ENCODE measurements at places on chromosomes 1 and 21.

GRCh38 chr1:50270926-50271325 lies 152.3 kb downstream of the DMRTA2 start:
- DNase-seq, result no peak

GRCh38 chr1:100794748-100795645 lies 75.5 kb downstream of the VCAM1 start:
- peak; percentile 94 for DNase-seq

- no peak for DNase-seq
Measured at GRCh38 chr1:99540744-99541143, 105.2 kb upstream of the PALMD start.

- DNase-seq, result no peak
Measured at GRCh38 chr1:152942161-152942560, 4.8 kb upstream of the SPRR5 start.

DNA sequence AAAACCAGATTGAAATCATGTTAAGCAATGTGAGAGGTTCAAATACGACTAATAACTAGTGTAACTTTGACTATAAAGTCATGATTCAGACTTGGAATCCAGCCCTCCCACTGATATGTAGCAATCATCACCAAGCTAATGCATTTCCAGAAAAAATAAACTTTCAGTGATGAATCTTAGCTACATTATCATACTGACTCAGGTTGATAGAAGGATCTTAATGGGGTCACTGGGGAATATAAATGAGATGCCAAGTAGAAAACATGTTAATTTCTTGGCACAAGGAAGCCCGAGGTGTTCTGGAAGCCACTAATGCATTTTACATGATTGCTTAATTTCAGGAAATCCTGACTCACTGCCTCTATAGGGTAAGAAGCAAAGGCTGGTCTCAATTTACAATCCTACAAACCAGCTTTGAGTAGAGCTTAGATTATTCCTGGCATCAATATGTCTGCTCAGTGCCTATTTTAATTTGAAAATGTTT lies 67.7 kb downstream of the SELENOF start:
- peak; percentile 86 for DNase-seq

DNA sequence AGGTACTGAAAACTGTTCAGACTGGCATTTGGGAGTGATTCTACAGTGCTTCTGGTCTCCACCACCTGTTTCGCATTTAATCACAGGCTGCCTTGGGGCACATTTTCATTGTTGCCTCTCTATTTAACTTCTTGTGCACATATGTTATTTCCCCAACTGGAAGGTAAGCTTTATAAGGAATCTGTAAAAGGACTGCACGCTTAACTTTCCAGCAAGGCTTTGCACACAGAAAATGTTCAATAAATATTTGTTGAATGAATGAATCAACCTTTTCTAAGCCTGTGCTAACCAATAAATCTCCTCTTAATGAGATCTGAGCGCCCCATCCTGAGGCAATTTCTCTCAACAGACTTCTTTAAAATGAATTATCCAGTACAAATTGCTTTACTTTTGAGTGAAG lies 84.3 kb upstream of the ARHGAP29 start:
- DNase-seq, result no peak

GRCh38 chr1:45987204-45987603 lies 145.2 kb downstream of the PIK3R3 start:
- no peak for DNase-seq

DNA sequence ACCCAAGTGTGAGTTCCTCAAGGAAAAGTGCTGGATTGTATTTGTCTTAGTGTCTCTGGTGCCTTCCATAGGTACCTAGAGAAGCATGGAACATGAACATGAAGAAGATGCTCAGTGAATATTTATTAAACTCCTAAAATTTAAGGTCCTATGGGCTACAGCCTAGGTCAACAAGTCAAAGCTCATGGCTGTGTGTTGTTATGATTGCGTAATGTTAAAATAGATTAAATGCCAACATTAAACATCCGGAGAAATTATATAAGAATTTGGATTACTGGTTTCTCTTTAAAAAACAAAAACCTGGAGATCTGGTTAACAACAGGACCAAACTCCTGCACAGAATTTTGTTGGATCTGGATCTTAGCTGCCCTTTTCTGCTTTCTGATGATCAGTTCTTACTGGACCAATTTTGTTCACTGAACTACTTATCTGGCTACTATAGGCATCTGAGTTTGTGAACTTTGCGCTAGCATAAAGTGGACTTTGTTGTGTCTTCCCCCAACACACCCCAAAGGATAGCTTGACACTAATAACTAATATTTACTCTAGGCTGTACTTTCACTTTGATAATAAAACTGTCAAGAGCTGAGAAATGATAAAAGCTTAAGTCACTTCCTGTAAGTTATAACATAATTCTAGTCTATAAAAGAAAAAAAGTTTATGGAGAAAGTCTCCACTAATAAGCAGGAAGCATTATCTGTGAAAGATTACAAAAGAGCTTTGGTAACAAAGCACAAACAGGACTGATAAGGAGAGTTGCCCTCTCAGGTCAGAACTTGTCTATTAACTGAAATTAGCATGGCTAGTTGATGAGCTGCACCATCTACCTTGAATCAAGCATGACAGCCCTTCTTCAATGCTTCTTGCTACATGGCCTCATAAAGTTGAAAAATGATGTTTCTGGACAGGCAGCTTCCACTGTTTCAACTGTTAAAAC lies 20.7 kb downstream of the F5 start:
- peak; percentile 34 for DNase-seq

DNA sequence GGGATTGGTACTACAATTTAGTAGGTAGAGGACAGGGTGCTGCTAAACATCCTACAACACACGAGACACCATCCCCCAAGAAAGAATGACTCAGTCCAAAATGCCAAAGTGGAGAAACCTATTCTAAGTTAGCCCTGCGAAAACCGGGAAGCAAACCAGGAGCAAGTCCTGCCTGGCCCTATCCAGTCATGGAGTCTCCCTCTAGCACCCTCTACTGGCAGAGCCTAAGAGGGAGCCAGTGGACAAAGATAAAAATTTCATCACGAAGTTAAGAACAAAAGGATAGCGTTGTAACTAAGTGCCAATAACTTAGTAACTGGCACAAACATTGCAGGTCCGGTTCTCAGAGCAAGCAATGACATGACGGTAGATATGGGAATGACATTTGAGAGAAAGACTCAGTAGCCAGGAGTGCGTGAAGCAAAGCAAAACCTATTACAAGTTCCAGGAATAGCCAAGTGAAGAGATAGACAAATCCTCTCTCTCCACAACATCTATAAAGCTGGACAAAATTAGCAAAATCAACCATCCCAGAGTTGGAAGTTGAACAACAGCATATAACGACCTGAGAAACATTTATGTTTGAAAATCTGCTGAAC lies 383.5 kb downstream of the OMA1 start:
- DNase-seq, result peak; percentile 49

DNA sequence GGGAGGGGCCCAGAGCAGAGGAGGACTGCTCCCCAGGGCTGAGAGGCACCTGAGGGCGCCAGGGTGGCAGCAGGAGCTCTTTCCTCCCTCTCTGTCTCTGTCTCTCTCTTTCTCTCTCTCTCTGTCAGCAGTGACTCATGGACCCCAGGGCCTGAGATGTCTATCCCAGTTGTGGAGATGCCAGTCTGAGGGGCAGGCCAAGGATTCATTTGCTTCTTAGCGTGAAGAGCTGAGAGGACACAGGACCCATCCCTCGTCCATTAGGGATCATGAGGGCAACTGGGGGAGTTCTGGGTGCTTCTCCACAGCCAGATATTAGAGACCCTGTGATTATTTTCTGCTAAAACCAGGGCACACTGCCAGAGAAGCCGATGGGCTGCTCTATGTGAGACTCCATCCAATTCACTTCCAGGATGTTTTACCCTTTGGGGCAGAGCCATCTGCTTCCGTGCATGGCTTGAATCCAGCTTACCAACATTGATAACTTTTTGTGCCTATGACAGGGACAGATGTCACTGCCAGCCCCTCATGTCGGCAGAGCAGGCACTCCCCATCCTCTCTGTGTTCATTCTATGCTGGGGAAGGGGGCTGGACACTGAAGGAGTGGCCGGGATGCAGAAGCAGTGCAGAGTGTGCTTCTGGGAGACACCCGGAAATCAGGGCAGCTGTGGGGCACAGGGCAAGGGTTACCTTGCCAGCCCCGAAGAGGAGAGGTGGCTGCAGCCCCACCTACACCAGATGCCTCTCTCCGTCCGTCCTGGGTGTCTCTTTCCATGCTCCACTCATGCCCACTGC lies 4.1 kb upstream of the PCBP3 start:
- DNase-seq, result no peak

DNA sequence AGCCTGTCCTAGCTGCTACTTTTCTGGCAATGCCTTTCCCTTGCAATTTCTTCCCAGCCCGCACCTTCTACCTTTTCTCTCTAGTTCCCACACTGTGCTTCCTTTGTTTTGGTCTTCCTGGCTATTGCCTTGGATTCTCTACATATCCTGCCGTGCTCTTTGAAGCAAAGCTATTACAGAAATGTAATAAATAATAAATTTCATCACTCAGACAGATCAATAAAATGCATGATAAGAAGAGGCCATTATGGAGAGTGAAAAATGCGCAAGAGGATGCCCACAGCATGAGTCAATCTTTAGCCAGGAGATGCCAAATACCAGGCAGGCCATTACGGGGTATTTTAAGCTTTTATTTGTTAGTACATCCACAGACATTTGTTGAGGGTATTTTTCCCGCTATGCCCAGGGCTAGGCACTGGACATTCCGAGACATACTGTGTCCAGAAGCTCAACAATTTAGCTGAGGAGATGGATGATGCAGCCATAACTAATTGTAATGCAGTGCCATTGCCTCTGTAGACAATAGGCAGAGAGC lies 163.6 kb downstream of the ST6GALNAC3 start:
- no peak for DNase-seq

GRCh38 chr1:112735752-112736151 lies 20.6 kb upstream of the PPM1J start:
- DNase-seq, result peak; percentile 33

- no peak for DNase-seq
Measured at GRCh38 chr1:89604414-89604735, 28.5 kb upstream of the LRRC8C start.

GRCh38 chr1:199861020-199861795 lies 166.3 kb upstream of the NR5A2 start:
- no peak for DNase-seq

GRCh38 chr1:186093437-186093836 lies 281.6 kb downstream of the TPR start:
- peak; percentile 17 for DNase-seq

- peak; percentile 70 for DNase-seq
Measured at GRCh38 chr1:15426492-15427279, 11.6 kb upstream of the CTRC start.

DNA sequence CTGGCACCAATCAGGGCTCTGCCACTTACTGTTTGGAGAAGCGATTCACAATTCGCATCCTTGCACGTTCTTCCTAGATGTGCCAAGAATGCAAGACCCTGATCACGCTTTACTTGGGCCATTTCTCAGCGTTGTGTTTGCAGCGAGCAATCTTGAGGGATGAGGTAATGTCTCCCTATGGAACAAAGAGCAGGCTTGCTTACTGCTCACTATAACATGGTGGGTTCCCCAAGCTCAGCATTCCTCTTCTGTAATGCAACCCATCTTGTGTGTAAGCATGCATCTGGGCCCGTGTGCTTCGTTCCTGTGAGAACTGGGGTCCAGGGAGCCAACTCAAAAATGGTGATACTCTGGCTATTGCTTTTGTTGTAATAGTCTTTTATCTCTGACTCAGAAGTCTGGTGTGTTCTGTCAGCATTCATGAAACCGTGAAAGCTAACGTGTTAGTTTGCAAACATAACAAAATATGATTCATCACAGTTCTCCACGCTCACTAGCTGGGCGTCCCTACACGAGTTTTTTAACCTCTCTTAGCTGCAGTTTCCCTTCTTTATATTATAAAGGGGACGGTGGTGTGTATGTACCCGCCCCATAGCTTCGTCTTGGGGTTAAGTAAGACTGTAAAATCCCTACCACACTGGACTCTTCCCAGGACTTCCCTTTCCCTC lies 33.3 kb downstream of the DNTTIP2 start:
- peak; percentile 88 for DNase-seq

Measured in fibroblast of villous mesenchyme (primary cell).